ENCODE measurements at places on chromosomes 12 and 14.

GRCh38 chr12:12008931-12009611 is 61.7 kb upstream of the BCL2L14 start:
- DNase-seq = peak; percentile 67

GRCh38 chr14:35632676-35633075 is 98.7 kb downstream of the INSM2 start:
- no peak for DNase-seq

DNA sequence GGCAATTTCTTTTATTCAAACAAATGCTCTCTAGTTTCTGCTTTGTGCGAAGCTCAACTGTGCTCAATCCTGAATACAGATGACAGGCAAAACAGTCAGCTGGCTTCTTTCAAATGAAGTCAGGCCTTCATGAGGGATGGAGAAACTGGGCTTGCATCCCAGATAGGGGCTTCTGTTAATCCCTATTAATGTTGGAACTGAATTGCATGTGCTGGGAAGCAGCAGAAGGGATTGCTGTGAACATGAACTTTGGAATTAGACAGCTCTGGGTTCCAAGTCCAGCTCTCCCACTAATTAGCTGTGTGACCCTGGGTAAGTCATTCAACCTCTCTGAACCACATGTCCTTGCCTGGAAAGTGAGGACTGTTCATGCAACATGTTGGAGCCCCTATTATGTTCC is 21.1 kb upstream of the CORO1C start:
- no peak for DNase-seq

GRCh38 chr14:43522901-43523300 is 984.2 kb downstream of the FSCB start:
- DNase-seq = no peak

DNA sequence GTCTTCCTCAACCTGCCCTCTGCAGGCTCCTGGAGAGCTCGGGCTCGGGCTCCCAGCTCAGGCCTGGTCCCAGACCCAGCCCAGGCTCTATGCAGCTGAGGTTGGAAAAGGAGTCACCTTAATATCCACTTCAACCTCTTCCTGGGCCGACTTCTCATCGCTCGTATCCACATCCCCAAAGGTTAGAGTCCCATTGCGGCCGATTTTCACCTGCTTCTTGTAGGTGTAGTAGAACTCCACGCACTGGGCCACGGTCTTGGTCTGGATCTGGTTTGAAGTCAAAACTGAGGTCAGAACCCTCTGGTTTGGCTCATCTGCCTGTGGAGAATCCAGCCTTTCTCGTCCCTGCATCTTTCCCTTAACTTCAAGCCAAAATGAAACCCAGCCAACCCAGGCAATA is 8.4 kb upstream of the PNMA1 start:
- no peak for DNase-seq

- peak; percentile 69 for DNase-seq
These were observed 368.4 kb downstream of the ATP23 start for GRCh38 chr12:58309806-58310205.

DNA sequence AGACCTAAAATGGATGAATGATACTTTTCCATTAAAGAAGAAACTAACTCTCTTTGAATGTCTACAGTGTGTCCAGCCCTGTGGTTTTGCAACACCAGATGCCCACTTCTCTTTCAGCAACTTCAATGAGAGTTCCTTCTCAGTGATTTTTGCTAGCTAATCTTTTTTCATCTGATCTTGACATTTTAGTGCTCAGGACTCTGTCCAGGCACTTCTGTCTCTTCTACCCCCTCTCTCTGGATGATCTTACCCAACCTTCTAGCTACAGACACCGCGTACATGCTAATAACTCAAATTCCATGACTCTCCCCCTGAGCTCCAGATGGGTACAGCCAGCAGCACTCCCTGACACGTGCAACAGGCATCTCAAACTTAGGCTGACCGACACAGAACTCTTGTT is 161.1 kb upstream of the FOXN3 start:
- no peak for DNase-seq

DNA sequence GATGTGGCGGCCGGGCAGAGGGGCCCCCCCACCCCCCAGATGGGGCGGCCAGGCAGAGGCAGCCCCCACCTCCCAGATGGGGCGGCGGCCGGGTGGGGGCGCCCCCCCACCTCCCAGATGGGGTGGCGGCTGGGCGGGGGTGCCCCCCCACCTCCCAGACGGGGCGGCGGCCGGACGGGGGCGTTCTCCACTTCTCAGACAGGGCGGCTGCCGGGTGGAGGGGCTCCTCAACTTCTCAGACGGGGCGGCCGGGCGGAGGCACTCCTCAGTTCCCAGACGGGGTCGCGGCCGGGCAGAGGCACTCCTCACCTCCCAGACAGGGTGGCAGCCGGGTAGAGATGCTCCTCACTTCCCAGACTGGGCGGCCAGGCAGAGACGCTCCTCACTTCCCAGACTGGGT is 469.8 kb downstream of the PCNX1 start:
- no peak for DNase-seq

DNA sequence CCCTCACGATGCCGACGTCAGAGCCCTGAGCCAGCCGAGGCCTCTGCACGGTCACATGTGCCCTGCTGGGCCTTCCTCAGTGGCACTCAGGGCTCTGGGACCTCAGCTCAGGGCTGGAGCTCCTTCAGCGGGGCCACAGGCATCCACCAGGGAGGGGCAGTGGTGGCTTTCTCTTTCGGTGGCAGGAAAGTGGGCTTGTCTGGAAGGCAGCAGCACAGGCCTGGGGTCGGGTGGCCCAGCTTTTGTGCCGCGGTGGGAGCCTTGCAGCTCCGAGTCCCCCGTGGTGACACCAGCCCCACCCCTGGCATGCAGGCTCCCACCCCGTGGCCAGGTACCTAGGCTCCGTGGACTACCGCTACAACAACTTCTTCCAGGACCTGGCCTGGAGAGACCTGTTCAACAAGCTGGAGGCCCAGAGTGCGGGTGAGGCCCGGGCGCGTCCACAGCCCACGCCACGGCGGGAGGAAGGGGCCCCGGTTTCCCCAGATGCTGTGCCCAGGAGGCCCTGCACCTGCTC is 14.2 kb upstream of the TEX22 start:
- DNase-seq = no peak

DNA sequence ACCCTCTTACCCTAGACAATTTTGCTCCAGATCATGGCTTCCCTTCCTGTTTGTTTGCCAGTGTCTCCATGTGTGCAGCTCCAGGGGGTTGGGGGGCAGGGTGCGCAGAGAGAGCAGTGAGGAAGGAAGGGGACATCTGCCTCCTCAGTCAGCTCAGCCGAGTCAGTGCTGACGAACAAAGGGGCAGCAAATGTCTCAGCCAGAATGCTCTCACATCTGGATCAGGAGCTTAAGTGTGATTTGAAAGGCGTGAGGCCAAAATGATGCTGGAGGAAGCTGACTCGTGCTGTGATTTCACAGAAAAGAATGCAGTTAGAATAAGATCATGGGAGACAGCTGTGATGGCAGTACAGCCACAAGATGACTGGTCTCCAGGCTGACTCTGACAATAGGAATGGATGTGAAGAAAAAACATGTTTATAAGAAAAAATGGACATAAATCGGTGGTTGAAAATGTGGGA is 27.1 kb upstream of the CDK17 start:
- DNase-seq = peak; percentile 20

DNA sequence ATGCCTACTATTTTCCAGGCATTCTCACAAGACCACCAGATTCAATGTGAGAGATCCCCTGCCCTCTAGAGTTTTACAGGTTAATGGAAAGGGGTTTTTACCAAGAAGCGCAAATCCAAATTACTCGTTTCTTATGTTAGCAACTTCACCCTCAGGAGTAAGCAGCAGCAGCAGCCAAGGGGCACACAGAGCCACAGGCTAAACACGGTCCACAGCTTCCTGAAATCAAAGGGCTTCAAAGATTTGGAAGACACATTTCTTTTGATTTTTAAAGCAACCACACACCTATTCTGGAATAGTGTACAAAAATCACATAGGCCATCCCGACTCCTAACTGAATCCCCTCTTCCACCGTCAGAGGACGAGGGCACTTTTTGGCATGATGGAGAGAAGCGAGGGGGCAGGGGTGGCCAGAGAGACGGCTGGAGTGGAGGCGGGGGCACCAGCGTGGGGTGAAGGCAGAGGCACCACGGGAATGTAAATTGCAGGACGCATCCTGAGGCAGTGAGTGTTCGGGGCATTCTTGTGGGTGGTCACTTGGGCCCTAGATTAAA is 107.0 kb downstream of the ARF6 start:
- DNase-seq = no peak

DNA sequence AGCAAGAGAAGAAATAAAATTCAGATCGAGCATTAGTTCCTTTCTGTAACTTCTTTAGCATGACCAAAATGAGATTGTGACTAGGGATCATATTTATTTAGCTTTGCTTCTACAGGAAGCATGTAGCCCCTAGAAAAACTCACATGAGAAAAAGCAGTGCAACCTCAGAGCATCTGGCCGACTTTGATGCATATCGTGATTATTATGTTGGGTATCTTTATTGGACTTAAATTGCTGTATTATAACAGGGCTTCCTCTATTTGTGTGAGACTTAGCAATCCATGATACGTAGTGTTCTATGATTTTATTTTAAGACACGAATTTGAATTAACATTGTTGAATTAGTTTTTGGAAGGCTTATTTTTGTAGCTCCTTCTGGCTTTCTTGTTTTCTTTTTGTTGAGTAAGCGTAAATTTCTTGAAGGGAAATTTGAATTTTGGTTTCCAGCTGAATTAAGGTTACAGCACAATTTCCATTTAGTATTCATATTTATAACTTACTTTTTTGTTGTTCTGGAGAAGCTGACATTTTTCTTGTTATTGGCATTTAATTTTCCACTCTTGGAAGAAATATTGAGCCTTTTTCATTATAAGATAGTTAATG is 33.9 kb downstream of the WASHC4 start:
- no peak for DNase-seq

- no peak for DNase-seq
These were observed 148.8 kb downstream of the SLC38A4 start for GRCh38 chr12:46676797-46677520.

DNA sequence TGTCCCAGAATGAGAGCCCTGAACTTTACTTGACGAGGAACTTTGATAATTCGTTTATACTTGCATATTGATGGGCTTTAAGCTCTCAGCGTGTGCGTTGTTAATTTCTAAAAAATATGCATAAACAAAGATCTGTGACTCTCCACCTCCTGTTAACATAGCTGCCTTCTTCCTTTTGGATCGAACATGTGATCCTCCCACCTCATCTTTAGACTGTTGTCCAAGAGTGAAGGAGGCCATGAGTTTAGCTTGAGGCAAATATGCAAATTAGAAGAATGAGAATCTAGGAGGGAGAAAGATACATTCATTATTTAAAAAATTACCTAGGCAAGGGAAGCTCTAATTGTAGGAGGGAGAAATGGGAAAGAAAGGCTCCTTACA is 617 bp downstream of the TTC8 start:
- DNase-seq = no peak

GRCh38 chr12:92362785-92363184 is 217.1 kb upstream of the BTG1 start:
- DNase-seq = no peak

- no peak for DNase-seq
These were observed 153.5 kb upstream of the ATF7IP start for GRCh38 chr12:14211947-14212387.

DNA sequence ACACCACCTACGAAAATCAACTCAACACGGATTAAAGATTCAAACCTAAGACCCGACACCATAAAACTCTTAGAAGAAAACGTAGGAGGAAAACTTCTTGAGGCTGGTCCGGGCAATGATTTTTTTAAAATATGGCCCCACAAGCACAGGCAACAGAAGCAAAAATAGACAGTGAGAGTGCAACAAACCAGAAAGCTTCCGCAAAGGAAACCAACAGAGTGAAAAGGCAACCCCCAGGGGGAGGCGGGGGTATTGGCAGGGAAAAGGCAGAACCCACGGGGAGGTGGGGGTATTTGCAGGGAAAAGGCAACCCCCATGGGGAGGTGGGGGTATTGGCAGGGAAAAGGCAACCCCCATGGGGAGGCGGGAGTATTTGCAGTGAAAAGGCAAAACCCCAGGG is 20.5 kb upstream of the FBRSL1 start:
- DNase-seq = peak; percentile 59

GRCh38 chr12:11777962-11778361 is 128.5 kb downstream of the ETV6 start:
- no peak for DNase-seq

- no peak for DNase-seq
These were observed 691.6 kb downstream of the TMTC2 start for GRCh38 chr12:83378186-83378727.

DNA sequence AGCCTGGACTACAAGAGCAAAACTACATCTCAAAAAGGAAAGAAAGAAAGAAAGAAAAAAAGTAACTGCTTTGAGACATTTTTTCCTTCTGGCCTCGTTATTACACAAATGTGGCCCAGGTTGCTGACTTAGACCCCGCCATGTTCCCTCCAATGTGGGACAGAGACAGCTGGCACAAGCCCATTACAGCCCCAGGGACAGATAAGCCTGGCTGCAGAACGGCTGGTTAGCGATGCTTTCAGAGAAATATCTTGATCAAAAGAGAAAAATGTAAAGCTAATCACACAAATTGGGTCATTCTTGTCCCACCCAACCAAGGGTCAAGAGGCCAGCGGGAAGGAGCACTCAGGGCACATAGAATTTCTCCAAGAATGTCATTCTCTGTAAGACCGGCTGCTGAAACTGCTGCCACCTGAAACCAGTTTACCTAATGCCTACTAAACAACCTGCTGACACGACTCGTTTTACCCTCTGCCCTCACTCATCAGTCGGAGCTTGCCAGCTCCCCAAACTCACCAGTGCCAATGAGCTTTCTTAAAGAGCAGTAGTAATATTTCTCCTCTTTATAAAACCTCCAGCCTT is 63.1 kb downstream of the TNFAIP2 start:
- DNase-seq = no peak

DNA sequence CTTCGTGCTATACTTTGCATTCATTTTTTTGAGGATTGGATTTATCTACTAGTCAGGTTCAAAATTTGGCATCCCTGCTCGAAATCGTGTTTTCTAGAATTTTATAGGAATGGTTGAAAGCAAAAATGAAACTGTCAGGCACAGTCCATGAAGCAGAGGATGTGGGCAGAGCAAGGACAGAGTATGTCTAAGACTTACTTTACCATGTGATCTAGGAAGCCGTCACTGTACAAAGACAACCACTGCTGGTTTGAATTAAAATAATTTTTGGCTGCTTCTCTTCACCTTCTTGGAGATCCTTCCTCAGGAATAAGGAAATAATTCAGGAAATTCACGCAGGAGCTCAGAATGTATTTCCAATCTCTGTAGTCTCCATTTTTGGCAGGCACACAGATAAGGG is 31.6 kb upstream of the SGPP1 start:
- no peak for DNase-seq

GRCh38 chr12:92029136-92029535 is 116.5 kb downstream of the BTG1 start:
- no peak for DNase-seq

GRCh38 chr14:68486033-68486732 is 306.7 kb downstream of the ZFP36L1 start:
- DNase-seq = no peak

- DNase-seq = no peak
These were observed 49.0 kb downstream of the CACNA1C start for GRCh38 chr12:2101771-2102170.

GRCh38 chr14:74975059-74975810 is 19.8 kb upstream of the PGF start:
- DNase-seq = no peak

- no peak for DNase-seq
These were observed 82.3 kb upstream of the CDKN3 start for GRCh38 chr14:54314365-54315104.

- peak; percentile 90 for DNase-seq
These were observed 14.1 kb upstream of the GALNT9 start for GRCh38 chr12:132343294-132344004.

Measured in NCI-H1417 (cell line).